ENCODE measurements at places on chromosomes 16 and 17.

DNA sequence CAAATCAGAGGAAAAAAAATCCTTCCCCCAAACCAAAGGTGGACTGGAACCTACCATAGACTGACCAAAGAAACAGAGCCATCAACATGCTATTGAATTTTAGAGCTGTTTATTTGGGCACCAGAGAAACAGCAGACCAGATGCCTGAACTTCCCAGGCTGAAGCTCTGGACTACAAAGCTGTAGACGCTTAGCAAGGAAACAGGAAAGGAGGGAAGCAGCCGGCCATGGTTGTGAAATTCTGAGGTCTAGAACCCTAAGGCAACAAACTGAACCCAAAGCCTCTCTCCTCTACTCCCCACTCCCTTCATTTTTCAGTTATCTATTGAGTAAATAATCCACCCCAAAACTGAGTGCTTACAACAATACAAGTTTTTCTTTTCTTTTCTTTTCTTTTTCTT lies 45.4 kb upstream of the MEIOC start:
- DNase-seq, result peak; percentile 42

- peak; percentile 67 for DNase-seq
Observed at GRCh38 chr17:9473711-9474110, 101.9 kb downstream of the STX8 start.

DNA sequence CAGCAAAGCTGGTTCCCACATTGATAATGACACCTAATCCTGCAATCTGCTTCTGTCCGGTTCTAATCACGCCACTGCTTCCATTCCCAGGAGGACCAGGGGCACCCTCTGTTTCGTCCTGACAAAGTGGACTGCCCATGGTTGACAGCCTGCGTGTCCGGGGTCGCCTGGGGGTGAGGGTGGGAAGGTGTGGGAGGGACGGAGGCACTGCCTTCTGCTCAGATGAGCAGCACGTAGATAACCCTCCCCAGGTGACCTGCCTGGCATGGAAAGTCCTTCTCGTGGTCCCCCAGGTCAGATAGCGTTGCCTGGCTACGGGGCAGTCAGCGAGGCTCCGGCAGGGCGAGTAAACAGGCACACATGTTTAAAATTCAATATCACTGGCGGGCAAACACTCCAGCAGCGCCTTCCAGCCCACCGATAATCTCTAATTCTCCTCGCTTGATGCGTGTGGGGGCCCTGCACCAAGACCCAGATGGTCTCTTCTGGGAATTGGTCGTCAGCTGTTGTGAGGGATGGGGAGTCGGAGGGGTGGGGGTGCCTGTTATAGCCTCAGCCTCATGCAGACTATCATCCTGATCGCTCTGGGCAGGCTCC lies 132.2 kb downstream of the RAP1GAP2 start:
- DNase-seq, result no peak

DNA sequence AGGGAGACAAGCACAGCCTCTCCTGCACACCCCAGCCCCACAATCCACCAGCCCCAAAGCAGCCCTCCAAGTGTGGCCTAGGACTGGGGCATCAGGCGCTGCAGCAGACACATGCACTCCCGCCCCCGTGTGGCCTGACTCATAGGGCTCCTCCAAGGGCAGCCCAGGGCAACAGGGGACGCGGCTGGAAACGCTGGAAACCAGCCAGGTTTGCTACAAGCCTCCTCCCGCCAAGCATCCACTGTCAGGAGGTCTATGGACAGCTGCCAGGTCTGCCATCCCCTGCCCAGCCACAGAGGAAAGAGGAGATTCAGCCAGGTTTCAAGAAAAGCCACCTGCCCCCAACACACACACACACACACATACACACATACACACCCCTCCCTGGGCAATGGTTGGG lies 25.8 kb downstream of the SRCIN1 start:
- DNase-seq, result peak; percentile 39

DNA sequence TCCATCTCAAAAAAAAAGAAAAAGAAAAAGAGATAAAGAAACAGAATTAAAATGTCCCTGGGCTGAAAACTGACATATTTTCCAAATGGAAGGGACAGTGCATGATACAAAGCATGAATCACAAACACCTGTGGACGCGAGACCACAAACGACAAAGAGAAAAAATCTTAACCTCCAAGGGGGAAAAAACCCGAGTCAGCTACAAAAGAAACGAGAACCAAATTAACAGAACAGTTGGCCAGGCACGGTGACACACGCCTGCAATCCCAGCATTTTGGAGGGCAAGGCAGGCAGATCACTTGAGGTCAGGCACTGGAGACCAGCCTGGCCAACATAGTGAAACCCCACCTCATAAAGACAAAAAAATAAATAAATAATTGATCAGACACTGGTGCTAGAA lies 1.9 kb downstream of the TRAP1 start:
- no peak for DNase-seq

DNA sequence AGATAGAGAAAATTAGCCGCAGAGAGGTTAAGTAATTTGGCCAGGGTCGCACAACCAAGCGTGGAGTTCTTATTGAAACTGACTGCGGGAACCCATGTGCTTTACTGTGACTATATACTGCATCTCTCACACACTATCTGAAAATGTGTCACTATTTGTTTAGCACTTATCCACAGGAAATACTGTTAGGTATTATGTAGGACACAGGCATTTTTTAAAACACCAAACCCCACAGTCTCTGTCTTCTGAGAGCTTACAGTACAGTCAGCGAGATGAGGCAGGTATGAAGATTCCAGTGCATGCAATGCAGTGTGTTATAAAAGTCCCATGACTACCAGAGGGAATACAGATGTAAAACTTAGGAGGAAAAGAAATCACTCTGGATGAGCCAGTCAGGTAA lies 11.3 kb downstream of the RBL2 start:
- no peak for DNase-seq
